NCI-H1930 (cell line): ENCODE measurements at places on chromosomes 1 and 21.

DNA sequence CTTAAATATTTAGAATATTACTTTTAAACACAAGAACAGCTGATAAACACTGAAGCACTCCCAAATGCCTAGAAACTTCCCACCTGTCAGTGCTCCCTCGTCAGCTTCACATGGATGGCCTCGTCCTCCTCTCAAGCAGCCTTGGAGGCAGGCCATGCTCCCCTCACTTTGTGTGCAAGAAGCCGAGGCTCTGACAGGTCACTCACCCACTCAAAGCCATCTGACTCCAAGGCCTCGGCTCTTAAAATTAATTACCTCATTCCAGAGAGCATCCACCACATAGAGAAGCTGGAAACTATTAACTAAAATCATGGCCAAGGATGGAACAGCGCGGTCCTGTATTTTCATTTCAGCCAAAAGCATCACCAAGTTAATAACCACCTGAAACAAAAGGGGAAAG lies 17.8 kb downstream of the LBR start:
- no peak for DNase-seq

- no peak for DNase-seq
These were observed 838 bp upstream of the IBA57 start for GRCh38 chr1:228164561-228165371.

DNA sequence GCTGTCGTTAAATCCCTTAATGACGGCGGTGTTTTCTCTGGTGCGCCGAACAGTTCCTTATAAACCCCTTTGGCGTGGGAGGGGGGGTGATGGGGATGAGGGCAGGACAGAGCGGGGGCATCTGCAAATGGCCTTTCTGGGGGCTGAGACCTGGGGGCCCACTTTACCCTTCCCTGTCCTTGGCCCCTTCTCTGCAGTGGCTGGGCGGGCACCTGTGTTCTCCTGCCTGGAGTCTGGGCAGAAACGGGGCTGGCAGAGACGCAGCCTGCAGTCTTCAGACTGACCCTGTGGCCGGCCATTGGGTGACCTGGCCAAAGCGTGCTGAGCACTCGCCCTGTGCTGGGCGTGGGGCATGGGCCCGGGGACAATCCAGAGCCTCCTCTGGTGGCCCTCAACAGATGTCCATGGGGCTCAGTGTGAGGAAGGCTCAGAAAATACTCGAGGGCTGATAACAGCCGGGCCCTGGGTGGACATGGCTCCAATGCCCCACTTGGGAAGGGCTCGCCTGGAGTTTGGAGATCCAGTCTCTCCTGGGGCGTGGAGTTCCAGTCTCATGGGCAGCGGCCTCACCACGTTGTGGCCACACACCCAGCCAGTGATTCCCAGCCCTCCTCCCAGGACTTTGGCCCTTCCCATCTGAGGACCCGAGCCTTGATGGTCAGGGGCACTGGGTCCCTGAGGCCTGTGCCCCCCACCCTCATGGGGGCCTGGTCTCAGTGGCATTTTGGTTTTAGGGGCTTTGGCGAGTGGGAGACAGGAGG lies 50.8 kb upstream of the ACTRT2 start:
- no peak for DNase-seq

- DNase-seq = no peak
These were observed 23.3 kb downstream of the CNIH4 start for GRCh38 chr1:224380003-224380402.

DNA sequence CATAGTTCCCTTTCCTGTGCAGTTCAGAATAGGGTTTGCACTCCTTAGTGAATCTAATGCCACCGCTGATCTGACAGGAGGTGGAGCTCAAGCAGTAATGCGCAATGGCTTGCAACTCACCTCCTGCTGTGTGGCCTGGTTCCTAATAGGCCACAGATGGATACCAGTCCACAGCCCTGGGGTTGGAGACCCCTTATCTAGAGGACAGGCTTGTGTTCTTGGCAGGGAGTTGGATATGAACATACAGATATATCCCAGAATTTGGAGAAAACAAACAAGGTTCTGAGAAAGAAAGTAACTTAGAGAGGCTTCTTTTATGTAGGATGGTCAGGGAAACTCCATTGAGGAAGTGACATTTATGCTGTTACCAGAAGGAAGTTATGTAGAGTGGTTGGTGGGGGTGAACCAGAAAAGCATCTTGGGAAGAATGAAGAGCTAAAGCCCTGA lies 5.1 kb upstream of the PTPRC start:
- DNase-seq = no peak

GRCh38 chr1:184881941-184882913 lies 92.1 kb downstream of the NIBAN1 start:
- no peak for DNase-seq

- DNase-seq = no peak
These were observed 159.4 kb upstream of the UBE2U start for GRCh38 chr1:64043976-64044375.

DNA sequence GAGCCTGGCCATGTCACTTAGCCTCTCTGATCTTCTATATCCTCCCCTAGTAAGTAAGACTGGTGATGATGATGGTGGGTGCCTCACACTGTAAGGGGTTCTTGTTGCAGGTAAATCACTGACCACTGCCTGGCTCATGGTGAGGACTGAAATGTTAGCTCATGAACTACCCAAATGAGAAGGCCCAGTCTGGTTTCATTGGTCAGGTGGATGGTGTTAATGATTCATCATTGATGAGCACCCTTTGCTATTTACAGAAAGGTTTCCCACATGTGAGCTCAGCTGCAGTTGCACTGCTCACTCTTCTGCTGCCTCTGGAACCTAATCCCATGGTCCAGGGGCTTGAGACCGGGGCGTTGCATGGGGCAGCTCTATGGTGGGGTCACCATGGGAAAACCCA lies 417.7 kb downstream of the PRDM2 start:
- no peak for DNase-seq

DNA sequence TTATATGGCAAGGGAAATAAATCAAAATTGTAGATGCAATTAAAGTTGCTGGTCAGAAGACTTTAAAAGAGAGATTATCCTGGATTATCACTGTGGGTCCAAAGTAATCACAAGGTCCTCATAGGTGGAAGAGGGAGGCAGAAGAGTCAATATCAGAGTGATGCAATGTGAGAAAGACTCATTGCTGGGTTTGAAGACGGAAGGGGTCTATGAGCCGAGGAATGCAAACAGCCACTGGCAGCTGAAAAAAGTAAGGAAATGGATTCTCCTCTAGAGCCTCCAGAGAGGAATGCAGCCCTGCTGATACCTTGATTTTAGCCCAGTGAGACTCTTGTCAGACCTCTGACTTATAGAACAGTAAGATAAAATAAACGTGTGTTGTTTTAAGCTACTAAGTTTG lies 59.8 kb upstream of the MUTYH start:
- DNase-seq = no peak

DNA sequence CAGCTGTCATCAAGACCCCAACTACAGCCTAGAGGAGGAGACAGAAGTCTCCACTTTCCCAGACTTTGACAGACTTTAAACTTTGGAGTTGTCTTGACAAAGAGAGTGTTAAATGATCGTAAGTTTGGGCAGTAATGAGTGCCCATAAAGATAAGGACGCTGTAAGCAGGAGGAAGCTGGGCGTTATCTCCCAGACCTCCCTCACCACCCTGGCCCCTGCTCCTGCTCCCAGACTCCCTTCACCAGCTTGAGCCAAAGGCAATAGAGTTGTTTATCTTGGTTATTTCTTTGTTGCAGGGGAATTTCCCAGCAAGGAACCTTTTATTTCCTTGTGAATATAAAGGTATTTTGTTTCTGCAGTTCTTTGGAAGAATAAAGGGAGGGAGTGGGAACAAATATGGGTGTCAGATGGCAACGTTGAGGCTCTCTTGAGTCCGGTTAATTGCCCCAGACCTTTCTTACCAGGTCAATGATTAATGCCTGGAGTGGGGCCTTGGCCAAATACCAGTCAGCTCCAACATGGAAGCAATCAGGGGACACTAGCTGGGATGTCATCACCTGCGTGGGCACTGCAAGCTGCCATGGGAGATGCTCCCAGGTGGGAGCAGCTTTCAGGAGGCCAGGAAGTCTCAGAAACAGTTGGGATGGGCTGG lies 4.4 kb downstream of the PIGR start:
- DNase-seq = no peak

GRCh38 chr1:56297904-56298303 lies 281.5 kb downstream of the PLPP3 start:
- no peak for DNase-seq

- no peak for DNase-seq
These were observed 58.1 kb downstream of the PRKCZ start for GRCh38 chr1:2108213-2108876.

GRCh38 chr1:244271691-244272308 lies 179.9 kb downstream of the ADSS2 start:
- no peak for DNase-seq

DNA sequence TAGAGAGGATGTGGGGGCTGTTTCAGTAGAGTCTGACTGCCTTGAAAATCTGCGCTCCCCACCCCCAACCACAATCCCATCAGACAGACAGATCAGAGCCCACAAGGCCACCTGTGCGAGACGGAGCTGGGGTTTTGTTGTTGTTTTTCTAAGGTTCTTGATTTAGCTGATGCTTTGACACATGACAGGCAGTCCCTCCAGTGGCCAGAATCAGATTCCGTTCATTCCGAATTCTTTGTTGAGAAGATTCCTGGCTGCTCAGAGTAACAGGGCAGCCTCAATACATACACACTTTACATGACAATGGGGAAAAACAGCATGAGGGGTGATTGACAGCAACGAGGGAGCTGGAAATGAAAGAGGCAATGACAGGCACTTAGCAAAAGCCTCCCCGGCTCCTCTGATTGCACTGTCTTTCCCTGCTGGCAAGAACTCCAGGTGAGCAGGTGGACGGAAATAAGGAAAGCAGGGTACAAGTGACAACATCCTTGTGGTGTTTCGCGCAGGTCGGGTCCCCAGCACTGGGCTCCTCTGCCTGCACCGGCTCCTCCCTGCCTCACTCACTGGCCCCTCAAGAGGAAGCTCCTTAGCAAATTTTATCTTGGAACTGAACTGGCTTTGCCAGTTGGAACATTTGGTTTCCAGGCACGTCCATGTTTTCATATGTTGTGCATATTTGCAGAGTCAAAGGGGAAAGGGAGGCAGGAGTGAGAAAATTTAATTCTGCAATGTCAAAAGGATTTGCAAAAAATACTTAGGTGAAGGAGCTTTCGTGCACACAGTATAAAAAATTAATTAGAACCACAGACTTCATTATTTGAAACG lies 148.7 kb downstream of the PGBD5 start:
- DNase-seq = no peak

- DNase-seq = no peak
These were observed 67.2 kb downstream of the BACE2 start for GRCh38 chr21:41235201-41235600.

DNA sequence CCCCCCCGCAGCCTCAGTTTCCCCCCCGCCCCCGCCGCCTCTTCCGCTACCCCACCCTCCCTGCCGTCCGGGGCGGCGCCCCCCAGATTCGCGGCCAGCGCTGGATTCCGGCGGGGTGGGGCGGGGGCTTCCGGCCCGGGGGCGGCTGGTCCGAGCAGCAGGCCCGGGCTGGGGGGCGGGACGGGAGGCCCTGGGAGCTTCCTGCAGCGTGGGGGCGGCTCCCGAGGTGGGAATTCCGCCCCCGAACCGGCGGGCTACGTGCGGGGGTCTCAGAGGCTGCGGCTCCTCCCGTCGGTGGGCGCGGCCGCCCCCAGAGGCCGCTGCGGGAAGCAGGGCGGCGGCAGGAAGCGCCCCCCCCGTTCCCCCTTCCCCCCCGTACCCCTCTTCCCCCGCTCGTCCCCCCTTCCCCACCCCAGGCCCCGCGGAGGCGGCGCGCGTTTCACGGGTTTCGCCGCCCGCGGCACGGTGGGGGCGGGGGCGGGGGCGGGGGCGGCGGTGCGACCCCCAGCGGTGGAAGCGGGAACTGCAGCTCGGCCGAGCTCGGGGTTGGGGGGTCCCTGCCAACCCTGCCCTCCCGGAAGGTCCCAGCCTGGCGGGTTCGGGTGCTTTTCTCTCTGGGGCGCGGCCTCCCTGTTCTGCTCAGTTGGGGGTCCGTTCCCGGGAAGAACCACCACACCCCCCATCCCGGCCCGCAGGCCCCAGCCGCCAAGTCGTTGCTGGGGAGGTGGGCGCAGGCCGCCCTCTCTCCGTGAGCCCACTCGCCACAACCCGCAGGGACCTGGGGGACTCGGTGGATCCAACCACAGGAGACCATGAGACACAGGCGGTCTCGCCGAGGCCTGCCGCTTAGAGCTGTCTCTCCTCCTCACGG lies 76.3 kb downstream of the MORN1 start:
- peak; percentile 32 for DNase-seq

DNA sequence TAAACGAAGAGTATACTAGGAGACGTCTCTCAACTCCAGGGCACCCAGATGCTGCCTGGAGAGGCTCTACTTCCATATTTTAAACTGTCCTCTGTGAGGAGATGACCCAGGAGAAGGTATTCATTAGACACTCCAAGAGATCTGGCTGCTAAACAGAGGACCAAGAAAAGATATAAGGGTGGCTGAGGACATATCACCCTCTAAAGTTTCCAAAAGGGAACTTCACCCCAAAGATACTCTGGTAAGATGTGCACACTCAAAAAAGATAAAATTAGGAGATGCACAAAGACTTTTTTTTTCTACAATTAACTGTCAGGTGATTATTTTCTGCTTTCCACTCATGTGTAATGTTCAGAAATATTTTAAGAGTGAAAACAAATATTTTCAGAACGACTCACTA lies 1.4 kb downstream of the ZNF670 start:
- no peak for DNase-seq

DNA sequence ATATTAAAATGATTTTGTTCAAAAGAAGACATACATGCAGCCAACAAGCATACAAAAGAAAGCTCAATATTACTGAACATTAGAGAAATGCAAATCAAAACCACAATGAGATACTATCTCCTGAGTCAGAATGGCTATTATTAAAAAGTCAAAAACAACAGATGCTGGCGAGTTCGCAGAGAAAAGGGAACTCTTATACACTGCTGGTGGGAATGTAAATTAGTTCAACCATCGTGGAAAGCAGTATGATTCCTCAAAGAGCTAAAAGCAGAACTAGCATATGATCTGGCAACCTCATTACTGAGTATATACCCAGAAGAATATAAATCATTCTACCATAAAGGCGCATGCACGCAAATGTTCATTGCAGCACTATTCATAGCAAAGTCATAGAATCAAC lies 126.0 kb upstream of the HMCN1 start:
- no peak for DNase-seq

- peak; percentile 42 for DNase-seq
These were observed 38.5 kb downstream of the IER5 start for GRCh38 chr1:181126871-181127587.

- no peak for DNase-seq
These were observed 1.1 kb downstream of the SLC35F3 start for GRCh38 chr1:233905416-233906051.
